Putamen (tissue), 1 donor: ENCODE measurements at places on chromosomes 4 and X.

GRCh38 chr4:53781629-53782457 lies 190.6 kb upstream of the LNX1 start:
- no peak for DNase-seq

GRCh38 chr4:21795091-21795490 lies 153.5 kb downstream of the KCNIP4 start:
- no peak for DNase-seq

GRCh38 chr4:24769571-24769970 lies 25.8 kb upstream of the SOD3 start:
- DNase-seq, result no peak

GRCh38 chrX:5117816-5118215 lies 1110.9 kb downstream of the NLGN4X start:
- no peak for DNase-seq

GRCh38 chr4:11402192-11402591 lies 26.5 kb downstream of the HS3ST1 start:
- DNase-seq, result no peak
